ENCODE measurements at places on chromosomes 2 and 18. TPM values are rescaled to one million over a fixed set of nuclear protein-coding genes. Genes with fewer than 3 reads are reported as not detected.
A peak's percentile ranks its signal among the peaks of the same experiment; 100 is the strongest.

Gene NAT8
- total RNA-seq: not detected

DNA sequence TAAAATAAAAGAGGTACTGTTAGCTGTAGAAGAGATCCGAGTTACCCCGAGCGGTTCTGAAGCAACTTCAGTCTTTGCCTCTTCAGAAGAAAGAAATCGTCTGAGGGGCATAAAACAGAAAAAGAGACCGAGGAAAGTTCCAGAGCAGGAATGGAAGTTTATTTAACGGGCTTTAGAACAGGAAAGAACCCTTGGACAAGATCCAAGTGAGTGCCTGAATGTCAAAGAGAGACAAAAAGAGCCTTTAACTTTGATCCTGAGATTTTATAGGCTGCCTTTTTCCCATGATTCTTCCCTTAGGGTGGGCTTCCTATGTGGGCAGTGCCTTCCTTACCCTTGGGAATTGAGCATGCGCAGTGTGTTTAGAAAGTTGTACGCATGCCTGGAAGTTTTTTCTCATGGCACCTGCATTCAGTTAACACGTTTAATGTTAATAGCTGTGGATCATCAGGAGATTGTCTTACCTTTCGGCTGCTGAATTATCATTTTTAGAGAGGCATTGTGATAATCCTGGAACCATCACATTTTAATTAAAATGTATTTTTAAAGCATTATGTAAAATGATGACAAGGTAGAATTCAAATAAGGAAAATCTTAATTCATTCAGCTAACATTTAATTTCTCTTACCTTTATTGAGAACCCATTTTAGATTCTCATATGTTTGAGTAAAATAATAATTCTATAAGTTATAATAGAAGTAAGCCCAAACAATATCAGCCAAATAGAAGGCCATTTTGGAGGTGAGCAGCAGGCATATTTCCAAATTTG, 269.5 kb upstream of the ZSWIM2 start:
- no peak for DNase-seq

DNA sequence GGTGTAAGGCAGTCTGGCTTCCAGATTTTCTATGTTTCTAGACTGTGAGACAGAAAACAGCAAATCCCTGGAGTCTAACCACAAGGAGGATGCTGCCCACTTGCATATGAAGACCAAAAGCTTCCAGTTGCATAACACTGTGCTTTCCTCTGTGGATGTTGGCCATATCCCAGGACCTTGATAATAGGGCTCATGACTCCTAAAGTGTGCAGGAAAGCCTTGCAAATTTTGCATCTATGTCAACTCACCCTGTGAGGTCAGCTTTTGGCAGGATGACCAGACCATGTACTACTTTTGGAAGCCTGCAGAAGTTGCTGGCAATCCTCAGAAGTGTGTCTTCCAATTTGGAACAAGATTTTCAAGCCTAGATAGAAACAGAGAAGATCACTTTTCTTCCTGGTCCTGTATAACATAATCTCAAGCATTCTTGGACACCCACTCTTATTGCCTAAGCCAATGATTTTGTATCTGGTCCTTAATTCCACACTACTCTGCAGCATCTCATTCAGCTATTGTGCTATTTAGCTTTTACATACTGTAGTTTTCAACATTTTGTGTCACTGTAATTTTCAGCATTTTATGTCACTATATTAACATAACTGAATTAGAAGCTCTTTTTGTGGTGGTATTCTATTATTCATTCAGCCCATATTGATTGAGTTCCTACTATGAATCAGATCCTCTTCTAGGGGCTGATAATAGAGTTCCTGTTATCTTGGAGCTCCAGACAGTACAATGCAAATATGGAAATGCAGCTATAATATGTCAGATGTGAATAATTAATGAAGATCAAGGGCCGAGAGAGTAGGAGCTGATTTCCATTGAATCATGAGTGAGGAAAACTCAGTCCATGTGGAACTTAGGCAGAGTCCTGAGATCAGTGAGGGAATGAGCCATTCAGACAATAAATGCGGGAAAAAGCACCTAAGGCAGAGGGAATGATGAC, 85.3 kb upstream of the RAB27B start:
- DNase-seq: peak; percentile 99

- DNase-seq: peak; percentile 93
Observed at GRCh38 chr2:162244541-162245031, 1.3 kb upstream of the FAP start.

- DNase-seq: no peak
Observed at GRCh38 chr18:21269349-21269748, 27.3 kb downstream of the GREB1L start.

Measured in IMR-90 (cell line).